ENCODE measurements at places on chromosomes 6 and 20.
A peak's percentile ranks its signal among the peaks of the same experiment; 100 is the strongest.

DNA sequence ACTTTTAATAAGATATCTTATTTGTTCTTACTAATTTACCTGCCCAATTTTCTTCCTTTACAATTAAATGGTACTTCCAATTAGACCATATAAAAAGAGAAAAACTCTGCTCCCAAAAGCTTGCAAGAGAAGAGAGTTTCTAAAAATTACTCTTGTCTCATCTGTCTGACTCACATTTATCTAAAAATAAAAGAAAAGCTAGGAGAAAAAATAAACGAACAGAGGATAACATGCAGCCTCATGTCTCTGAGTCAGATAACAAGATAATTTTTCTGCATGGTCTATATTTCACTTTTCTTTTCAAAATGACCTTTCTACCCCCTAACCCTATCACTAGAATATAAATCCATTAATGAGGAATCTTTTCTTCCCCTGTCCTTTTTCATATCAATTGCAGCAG is 127.2 kb upstream of the TCF21 start:
- DNase-seq, result no peak

- no peak for DNase-seq
Observed at GRCh38 chr6:21587961-21588480, 5.5 kb upstream of the SOX4 start.

DNA sequence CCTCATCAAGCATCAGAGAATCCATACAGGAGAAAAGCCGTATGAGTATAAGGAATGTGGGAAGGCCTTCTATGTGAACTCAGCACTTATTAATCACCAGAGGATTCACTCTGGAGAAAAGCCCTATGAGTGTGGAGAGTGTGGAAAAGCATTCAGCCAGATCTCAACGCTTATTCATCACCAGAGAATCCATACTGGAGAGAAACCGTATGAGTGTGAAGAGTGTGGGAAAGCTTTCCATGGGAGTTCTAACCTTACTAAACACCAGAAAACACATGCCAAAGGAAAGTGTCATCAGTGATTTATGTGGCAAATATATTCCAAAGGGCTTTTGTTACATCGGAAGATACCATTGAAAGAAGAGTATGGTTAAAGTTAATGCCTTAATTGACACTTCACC is 25.4 kb downstream of the ZKSCAN8 start:
- DNase-seq, result no peak

DNA sequence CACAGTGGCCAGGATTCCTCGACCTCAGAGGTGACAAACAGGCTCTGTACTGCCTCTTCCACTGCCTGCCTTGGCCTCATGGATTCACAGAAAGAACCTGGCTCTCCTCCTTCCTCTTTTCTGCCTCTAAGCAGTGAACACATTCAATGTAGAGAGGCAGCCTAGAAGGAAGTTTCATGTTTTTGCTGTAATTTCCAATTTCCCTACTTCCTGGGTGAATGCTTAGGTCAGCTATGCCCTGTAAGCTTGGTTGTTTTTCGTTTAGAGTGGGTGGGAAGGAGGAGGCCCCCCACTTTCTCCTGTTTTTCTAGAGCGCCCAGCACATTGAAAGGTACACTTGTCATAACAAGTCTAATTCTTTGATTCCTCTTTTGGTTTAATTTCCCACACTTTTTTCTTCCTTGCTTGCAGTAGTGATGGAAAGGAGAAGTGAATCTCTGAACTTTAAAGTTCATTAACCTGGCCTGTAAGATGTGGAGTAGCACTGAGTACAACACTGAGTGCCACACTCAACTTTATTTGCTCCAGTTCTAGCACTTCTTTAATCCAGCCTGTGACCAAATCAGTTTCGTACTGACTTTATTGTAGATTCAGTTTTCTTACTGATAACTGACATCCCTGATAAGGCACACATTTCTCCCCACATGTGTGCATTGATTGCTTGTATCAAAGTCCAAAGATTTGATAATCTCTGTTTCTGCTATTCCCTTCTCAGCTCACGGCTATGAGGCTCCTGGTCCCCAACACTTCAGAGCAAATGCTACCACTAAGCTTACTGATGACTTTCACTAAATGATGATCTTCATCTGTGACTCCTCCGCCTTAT is 100.0 kb upstream of the MAN1A1 start:
- no peak for DNase-seq

- no peak for DNase-seq
Observed at GRCh38 chr6:90154755-90155470, 141.7 kb downstream of the BACH2 start.

- no peak for DNase-seq
Observed at GRCh38 chr6:97689078-97689754, 406.2 kb upstream of the MMS22L start.

DNA sequence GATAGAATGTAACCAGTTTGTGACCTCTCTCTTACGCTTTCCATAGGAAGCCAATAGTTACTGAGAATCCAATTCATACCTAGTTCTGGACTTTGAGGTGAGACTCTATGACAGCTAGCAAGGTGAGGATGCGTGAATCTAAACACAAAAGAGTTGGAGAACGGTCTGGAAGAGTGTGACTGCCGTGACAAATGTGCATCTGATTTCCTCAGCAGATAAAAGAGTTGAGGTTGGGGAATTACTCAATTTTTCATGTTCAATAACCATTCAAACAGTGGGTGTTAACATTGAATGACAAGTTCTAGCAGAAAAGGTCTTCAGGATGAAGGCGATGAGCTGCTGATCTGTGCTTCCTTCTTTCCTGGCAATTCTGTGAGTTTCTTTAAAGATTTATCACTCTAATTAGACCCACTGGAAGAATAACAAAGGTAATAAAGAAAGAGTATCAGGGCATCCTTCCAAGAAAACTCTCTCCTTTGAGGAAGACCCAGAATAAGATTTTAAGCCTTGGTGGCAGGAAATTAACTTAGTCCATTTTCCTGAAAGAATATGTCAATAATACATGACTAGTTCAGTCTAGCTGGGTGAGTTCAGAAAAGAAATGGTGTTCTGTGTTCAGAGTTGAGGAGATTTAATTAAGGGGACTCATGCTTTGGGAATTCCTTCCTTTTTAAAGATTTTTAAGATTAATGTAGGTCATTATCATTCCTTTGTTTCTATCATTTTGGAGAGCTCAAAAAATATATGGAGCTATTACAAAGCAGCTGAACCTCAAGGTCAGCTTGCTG is 24.5 kb downstream of the KIF3B start:
- no peak for DNase-seq

DNA sequence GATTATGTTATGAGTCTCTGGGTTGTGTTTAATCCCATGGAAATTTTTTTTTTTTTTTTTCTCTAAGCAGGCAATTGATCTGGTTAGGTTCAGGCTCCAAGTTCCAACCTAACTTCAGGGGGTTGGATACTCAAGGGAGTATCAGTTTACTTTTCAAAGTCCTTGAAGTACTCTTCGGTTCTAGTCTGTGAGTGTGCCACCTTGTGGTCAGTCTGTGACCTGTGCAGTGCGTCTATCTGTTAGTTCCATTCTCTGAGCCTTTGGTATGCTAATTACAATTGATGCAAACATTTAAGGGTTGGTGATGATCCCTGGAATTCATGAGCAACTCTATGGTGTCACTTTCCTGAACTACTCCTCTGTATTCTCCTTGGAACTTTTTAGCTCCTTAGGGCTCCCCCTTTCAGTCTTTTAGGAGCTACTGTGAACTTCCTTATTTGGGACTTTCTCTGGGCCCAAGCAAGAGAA is 342.0 kb downstream of the SOX4 start:
- no peak for DNase-seq

DNA sequence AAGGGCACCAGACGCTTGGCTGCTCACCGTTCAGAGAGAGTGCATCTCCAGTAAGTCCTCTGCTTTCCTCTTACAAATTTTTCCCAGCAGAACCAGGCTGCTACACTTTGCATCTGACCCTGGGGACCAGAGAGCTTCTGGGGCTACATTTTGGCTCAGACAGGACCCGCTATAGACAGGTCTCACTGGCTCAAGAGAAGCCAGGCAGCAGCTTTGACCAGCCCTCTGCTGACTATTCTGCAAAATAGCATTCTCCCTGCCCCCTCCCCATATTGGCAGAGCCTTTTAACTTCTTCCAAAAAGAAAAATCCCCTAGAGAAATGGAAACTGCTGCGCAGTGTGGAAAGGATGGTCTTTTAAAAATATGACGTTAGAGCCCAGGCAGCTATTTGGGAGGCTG is 37.2 kb downstream of the CPXM1 start:
- no peak for DNase-seq

DNA sequence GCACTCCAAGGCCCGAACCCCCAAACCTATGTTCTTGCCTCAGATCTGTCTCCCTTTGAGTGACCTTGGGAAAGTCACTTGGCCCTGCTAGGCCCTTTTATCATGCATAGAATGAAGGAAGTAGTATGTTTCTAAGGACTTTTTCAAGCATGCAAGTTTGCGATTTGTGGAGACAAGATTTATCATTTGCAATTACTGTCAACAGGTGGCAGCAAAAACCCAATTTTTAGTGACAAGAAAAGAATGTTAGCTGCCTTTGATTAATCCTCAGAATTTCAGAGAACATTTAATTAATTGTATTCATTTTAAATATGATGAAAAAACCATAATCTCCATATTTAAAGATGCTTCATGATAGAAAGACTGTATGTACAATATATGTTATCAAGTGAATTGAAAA is 28.3 kb upstream of the PREP start:
- DNase-seq, result no peak

DNA sequence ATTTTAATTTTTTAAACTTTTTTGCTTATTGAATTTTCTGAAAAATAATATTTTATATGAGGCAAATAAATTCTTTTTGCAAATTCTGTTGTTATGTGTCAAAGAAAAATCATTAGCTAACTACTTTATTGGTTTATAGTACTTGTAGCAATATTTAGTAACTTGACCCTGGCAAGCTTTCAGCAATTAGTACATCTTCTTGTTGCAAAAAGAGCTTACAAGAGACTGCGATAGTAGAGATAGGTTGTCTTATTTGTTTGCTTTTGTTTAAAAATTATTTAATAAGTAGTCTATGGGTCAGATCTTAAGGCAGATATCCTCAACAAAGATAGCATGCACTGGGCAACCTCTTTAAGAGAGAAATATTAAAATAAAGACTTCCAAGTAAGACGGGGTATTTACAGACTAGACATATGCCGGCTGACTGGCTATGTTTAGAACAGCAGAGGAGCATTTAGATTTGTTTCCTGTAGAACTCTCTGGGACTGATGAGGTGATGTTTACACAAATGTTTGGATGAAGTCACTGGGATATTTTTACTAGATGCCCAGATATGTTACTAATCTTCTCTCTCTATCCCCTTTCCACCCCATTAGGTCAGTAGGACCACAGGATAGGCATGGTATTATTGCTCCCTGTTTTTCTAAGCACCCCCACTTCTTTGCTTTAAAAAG is 25.0 kb downstream of the VGLL2 start:
- no peak for DNase-seq

DNA sequence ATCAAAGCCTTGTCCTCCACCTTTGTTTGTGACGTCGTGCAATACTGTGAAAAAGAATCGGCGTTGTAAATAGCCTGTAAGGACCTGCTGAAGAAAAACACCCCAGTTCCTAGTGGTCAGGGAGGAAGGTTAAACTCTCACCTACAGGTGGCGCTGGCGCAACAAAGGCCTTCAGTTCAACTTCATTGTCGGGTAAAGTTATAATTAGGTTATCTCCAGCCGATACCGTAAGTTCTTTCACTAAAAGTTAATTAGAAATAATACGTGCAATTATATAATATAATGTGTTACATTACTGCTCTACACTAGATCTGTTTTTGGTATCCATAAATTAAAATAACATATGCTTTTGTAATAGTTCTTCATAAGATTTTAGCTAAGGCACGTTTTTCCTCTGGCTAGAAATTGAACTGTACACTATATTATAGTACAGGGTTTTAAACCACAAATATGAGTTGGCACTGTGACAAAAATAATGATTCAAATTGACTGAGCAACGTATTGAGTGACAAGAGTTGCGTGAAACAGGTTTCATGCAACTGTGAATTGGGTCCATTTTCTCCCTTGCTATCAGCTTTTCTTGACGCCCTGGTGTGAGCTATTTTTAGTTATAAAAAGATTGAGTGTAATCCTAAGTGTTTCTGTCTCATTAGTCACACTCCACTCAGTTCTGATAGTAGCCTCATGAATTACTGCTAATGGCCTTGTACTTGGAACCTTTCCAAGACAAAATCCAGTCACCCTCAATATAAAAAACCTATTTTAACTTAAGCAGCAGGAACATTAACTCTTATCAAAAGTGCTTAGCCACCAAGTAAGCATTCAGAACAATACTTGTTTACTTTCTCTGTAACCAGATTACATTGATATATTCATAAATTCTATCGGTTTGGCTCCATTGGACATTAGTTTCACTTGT is 62.3 kb downstream of the KIAA0319 start:
- peak; percentile 45 for DNase-seq

- DNase-seq, result no peak
Observed at GRCh38 chr6:10896691-10897090, 9.8 kb downstream of the SYCP2L start.

- DNase-seq, result no peak
Observed at GRCh38 chr20:46622165-46622564, 29.1 kb downstream of the SLC13A3 start.

DNA sequence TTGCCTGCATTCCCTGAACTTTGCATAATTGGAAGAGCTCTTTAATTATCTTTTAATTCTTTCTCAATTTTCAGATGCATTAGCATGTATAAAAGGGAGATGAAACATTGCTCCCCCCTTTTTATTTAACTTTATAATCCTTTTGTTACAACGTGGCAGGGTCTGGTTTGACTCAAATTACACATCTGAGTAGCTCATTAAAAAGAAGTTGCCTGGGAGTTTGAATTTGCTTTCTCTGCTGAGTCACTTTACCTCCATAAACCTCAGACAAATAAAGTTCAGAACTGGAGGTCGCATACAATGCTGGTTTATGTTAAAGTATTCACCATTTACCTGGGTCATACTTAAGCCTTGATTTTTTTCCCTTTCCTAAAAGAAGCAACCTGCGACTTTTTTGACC is 495.2 kb downstream of the PREX1 start:
- no peak for DNase-seq

DNA sequence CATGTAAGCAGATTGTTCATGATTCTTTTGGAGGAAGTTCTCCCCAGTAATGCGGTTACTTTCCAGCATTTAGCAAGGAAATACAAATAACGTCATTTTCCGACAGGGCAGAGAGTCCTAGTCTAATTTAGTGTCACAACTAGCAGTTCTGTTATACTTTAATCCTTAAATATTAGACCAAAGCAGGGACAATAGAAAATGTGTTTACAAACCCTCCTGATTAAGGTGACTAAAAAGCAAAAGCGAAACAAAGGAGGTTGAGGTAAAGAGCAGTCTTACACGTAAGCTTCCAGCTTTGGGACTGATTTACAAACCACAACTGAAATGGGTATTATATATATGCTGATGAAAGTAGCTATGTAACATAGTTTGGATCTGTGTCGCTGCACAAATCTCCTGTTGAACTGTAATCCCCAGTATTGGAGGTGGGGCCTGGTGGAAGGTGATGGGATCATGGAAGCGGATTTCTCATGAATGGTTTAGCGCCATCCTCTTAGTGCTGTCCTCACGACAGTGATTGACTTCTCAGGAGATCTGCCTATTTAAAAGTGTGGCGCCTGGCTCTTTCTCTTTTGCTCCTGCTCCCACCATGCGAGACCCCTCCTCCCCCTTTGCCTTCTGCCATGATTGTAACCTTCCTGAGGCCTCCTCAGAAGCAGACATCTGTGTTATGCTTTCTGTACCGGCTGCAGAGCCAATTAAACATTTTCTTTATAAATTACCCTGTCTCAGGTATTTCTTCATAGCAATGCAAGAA is 81.9 kb downstream of the PLCB1 start:
- DNase-seq, result no peak
